ENCODE measurements at places on chromosomes 2 and 18.

GRCh38 chr2:232478571-232479340 lies 8.9 kb downstream of the ECEL1 start:
- no peak for DNase-seq

DNA sequence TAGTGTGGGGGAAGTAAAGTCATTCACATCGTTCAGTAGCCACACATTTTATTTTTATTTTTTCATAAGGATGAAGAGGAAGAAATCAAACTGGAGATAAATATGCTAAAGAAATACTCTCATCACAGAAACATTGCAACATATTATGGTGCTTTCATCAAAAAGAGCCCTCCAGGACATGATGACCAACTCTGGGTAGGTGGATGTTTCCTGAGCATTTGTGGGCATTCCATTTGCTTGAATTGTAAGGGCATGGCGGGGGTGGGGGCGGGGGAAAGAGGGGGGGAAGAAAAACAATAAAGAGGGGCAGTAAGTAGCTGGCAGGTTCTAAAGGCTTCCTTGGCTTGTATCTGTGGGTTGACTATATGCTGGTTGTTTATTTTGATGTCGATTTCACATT lies 126.4 kb downstream of the MAP4K4 start:
- no peak for DNase-seq

GRCh38 chr2:72863046-72863445 lies 24.2 kb upstream of the SPR start:
- no peak for DNase-seq

DNA sequence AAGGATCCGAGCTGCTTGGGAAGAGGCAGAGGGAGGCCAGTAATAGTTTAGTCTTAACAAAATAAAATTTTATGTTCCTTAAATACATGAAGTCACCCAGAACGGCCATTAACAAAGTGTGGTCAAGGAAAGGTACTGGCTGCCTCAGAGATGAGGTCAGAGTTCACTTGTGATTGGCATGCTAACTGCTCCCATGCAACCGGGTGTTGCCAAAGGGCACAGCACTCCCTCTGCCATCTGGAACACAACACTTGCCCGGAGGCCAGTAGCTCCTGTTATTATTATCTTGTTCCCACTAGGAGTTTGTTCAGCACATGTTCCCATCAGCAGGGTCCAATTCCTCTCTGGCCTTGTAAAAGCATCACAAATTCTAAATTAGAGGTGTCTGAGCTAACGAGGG lies 207.0 kb downstream of the CYP26B1 start:
- DNase-seq = no peak

DNA sequence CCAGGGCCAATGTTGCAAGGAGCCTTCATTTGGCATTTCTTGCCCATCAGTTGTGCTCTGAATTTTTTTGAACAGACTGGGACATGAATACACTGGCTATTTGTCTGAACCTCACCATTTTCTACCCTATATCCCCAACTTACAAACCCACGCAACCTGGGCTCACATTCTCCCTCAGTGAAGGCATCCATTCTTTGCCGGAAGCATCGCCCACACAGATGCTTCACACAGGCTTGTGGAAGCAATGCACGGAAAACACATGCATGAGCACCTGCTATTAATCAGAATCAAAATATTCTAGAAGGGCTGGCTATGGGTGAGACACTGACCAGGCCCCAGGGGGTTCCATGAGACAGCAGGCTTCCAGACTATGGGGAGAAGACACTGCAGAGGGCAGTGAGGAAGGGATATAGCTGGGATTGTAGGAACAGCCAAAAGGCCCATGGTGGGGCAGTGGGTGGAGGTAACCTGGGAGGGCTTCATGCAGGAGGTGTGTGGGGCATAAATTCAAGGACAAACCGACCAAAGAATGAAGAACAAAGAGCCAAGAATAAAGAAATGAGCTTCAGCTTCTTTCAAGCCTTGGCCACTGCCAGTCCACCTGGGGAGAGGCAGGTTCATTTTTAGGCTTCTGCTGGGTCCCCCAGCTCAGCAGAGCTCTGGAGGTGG lies 261.5 kb downstream of the CELF4 start:
- no peak for DNase-seq

DNA sequence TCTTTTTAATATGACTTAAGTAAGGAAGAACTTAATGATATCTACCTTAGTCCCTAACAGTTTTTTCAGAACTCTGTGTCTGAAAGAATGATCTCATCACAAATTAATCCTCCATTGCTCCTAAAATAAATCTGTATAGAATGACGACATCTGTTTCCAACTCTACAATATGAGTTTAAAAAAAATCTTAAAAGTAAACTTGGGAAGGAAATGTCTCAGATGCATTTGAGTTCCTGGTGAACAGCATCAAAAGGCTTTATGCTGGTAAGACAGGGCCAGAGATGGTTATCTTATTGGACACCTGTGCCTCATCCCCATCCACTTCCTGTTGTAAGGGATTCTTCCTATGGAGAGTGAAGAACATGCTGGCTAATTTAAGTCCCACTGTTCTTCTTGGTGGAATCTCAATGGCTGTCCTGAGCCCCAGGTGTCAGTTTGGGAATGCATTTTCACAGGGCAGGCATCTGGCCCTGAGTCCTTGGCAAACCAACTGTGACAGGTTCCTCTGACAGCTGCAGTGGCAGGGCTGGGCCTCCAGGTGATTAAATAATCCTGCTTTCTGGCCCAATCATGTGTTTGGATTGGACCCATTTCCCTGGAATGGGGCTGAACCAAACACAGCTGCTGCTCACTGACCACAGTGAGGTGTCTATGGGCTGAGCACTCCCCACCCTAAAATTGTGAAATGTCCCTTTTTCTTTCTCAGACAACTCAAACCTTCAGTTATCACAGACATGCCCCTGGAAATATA lies 12.9 kb upstream of the NCKAP5 start:
- no peak for DNase-seq

DNA sequence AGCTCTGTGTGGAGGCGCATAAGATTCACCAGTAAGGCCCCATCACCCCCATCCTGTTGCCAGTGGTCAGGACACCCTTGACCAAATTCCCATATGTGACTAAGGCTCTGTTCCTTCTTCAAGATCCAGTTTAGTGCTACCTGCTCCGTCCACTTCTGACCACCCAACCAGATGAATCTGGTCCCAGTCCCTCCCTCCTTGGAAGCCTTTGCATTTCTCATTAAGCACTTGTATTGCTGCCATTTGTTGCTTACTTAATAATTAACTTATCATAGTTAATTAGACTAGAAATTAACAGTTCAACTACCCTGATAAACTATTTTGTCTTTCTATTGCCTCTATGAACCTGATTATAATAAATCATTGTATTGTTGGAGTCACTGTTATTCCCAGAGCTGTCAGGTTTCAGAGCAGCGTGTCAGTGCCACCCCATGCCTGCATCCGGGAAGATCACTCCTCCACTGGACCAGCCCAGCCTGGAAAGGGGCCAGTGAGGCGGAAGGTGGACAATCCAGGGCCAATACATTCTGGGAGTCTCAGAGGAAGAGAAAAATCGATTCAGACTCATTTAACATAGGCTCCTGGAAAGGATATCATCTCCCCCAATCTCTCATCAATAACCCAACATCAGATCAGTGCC lies 9.5 kb upstream of the NAT8 start:
- no peak for DNase-seq

GRCh38 chr18:50559752-50560680 lies at the start of gene MAPK4:
Gene MAPK4 (plus strand): TSS chr18:50560087. CDS start chr18:50663959, 103,872 bp downstream.
- no peak for DNase-seq

GRCh38 chr18:78725426-78725825 lies 254.2 kb upstream of the SALL3 start:
- no peak for DNase-seq

DNA sequence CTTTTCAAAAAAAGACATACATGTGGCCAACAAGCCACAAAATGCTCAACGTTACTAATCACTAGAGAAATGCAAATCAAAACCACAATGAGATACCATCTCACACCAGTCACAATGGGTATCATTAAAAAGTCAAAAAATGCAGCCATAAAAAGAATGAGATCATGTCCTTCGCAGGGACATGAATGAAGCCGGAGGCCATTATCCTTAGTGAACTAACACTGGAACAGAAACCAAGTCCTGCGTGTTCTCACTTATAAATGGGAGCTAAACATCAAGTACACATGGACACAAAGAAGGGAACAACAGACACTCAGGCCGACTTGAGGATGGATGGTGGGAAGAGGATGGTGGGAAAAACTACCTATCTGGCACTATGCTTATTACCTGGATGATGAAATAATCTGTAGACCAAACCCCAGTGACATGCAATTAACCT lies 17.8 kb upstream of the ATL2 start:
- no peak for DNase-seq

DNA sequence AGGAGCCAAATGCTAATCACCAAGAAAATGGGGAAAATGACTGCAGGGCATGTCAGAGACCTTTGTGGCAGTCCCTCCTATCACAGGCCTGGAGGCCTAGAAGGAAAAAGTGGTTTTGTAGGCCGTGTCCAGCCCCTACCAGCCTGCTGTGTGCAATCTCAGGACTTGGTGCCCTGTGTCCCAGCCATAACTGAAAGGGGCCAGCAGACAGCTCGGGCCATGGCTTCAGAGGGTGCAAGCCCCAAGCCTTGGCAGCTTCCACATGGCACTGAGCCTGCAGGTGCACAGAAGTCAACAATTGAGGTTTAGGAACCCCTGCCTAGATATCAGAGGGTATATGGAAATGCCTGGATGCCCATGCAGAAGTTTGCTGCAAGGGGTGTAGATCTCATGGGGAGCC lies 391.2 kb upstream of the FSIP2 start:
- no peak for DNase-seq

DNA sequence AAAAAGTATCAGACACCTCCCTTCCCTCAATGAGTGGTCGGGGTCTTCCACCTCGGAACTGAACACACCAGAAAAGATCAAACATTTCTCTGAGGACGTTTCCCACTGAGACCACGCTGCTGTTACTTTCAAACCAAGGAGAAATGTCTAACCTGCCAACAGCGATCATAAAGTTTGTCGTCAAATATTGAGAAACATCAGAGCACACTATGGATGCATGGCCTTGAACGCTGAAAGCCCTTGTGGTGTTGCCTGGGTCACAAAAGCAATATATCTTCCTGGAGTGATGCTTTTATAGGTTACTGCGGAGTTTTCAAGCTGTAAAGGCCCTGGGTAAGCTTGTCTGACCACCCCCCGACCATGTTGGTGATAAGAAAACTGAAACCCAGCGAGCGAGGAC lies 70.2 kb upstream of the ID2 start:
- no peak for DNase-seq

DNA sequence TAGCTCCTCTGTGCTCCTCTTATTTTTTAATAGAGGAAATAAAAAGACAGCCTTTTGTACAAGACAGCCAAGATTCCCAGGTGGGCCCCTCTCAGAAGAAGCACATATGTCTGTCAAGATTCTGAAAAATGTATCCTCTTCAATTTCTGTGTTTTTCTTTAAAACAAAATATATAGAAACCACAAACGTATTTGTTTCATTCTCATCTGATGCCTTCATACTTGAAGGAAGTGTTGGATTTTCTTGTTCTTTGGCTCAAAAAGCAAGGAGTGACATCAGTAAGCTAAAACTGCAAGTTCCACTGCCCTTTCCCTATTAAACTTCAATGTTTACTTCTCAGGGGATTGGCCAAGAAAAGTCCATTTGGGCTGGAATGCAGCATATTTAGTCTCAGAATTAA lies 193.8 kb upstream of the OSR1 start:
- no peak for DNase-seq

DNA sequence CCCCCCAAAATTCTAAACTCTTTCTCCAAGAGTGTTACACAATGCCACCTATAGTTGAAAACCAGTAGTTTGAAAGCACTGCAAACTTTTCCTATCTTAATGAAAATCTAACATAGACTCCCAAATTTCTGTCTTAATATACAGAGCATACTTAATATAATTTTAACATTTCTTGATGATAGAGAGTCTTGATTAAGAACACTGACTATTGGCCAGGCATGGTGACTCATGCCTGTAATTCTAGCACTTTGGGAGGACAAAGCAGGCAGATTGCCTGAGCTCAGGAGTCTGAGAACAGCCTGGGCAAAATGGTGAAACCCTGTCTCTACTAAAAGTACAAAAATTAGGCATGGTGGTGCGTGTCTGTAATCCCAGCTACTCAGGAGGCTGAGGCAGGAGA lies 34.2 kb downstream of the ASXL2 start:
- DNase-seq = no peak

DNA sequence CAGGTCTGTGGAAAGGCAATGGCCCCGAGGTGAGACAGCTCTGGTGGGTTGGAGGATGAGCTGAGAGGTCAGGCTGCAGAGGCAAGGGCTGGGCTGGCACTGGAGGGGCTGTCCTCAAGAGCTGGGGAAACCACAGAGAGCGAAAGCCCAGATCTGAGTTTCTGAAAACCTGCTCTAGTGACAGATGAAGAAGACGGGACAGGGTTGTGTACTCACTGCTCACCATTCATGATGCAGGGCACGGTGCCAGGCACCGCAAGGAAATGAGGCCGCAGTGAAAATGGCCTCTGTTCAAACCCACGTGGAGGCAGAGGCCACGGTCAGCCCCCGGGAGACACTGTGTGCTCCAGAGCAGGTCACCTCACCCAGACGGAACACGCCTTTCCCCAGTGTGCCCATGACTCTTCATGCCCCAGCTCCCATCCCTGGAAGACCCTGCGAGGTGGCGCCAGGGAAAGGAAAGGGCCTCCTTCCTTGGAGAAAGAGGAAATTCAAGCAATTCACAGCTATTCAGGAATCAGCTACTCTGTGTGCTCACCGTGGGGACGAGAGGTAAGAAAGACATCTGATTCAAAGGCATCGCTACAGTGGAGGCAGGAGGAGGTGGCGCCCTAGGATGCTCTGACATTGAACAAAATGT lies 24.3 kb upstream of the ID2 start:
- no peak for DNase-seq

GRCh38 chr2:8605351-8606065 lies 76.3 kb upstream of the ID2 start:
- DNase-seq = no peak

GRCh38 chr2:26089337-26089736 lies 55.5 kb downstream of the RAB10 start:
- DNase-seq = no peak

GRCh38 chr2:199606193-199606780 lies 148.5 kb upstream of the SATB2 start:
- DNase-seq = no peak

- DNase-seq = no peak
Measured at GRCh38 chr2:196344397-196344796, 173.0 kb upstream of the STK17B start.

DNA sequence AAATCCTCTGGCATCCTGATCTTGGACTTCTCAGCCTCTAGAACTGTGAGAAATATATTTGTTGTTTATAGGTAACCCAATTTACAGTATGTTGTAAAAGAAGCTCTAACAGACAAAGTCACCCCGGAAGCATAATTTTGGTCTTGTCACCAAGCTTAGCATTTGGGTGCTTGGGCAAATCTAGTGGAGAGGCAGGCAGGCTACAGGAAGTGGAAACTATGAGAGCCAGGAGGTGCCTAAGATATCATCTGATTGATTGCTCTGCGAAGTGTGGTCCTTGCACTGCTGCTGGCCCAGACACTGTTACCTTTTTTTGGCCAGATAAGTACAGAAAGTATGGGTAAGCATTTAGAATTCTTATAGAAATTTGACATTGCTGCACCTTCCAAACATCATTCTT lies 102.9 kb downstream of the CDC42EP3 start:
- no peak for DNase-seq

GRCh38 chr2:104412384-104412783 lies 441.5 kb upstream of the POU3F3 start:
- DNase-seq = no peak

Measured in effector CD4-positive, alpha-beta T cell (primary cell).